ENCODE measurements at places on chromosomes 12 and 14.

GRCh38 chr12:33967760-33968159 is 54.5 kb upstream of the ALG10 start:
- DNase-seq, result no peak

DNA sequence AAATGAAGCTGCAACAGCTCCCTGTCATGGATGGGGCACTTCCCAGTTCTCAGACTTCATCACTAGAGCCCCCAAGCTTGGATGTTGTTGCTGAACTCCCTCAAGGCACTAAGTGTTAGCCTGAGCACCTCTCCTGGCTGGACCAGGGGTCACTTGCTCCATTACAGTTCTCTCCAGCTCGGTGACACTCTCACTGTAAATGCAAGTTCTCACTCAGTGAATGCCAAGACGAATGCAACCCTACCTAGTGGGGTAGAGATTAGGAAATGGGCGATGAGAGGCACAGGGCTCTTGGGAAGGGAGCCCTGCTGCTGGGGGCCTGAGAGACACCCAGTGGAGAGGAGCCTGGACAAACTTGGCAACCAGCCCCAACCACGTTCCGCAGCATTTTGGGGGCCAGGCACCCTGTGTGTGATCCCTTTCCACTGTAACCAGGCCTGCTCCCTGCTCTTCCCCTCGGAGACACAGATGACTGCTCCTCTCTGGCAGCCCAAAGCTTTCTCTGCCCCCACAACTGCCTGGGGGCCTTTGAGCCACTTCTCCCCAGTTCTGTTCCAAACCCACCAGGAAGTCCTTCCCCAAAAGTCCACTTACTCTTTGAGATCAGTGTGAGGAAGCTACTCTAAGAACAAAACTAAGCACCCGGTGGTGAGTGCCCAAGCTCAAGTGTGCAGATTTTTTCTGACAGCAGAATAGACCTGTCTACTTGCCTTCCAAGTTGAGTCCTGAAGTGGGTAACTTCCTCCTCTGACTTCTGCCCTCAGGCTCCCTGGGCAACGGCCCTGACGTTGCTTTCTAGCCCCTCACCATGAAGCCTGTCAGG is 8.0 kb upstream of the SELPLG start:
- no peak for DNase-seq

DNA sequence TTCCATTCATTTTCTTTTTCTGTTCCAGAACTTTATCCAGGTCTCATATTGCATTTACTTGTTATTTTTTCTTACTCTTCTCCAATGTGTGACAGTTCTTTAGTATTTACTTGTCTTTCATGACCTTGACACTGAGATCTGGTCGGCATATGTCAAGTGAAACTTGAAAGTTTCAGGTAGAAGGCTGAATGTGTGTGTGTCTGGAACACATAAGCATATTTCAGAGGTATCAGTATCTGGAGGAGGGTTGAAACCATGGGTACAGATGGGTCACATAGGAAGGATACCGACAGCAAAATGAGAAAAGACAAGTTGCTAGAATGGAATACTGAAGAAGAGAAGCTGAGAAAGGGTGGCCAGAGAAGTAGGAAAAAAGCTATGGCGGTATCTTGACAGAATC is 22.5 kb upstream of the PTGDR start:
- no peak for DNase-seq

DNA sequence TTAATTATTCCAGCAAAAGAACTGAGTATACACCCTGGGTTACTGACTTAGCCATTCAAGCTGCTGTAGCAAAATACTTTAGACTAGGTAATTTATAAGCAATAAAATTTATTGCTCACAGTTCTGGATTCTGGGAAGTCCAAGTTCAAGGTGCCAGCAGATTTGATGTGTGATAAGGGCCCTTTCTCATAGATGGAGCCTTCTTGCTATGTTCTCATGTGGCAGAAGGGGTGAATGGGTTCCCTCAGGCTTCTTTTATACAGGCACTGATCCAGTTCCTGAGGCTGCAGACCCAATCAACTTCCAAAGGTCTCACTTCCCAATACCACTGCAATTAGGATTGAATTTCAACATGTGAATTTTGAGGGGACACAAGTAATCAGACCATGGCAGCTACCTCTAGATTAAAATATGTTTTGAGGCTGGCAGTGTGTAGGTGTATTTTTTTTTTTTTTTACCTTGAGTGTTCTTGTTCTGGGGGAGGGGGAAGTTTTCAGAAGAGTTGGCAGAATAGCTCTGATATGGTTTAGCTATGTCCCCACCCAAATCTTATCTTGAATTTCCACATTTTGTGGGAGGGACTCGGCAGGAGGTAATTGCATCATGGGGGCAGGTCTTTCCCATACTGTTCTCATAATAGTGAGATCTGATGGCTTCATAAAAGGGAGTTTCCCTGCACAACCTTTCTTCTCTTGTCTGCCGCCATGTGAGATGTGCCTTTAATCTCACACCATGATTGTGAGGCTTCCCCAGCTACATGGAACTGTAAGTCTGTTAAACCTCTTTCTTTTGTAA is 178.2 kb downstream of the RASSF9 start:
- no peak for DNase-seq

All from activated CD4-positive, CD25-positive, alpha-beta regulatory T cell (primary cell).